ENCODE measurements at places on chromosomes 4 and X. TPM values are rescaled to one million over a fixed set of nuclear protein-coding genes. Genes with fewer than 3 reads are reported as not detected.

The AP1S2 gene
- total RNA-seq, result 29.0 TPM

The PNMA6F gene
- not detected for total RNA-seq

DNA sequence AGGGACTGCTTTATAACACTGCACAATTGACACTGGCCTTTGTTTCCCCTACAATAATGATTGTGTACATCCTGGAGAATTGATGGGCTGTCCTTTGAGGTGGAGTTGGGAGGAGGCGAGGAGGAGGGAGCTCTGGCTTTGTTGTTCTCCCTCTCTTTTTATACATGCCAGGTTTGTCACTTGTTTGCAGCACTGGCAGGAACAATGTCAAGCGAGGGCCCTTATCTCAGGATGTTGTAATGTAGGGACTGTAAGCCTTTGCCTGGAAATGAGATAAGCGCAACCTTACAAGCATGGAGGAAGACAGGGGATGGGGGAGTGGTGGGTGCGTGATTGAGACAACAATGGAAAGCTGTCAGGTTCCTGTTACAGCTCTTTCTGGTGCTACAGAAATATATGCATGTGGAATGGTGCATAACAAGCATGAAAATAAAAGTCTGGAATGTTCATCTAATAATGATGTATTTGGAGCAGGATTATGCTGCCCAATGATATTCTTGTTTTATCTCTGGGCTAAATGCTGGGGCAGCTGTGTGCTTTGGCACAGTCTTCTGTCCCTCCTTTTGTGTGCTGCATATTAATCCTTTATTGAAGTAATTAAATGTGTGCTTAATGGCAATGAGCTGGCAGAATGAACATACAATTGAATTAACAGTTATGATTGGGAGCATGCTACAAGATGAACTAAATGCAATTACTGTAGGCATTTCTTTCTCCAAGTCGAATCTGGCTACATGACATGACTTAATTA, 294.4 kb downstream of the GPAT3 start:
- no peak for DNase-seq

The TEX13B gene
- total RNA-seq, result not detected
